H1 (cell line): ENCODE measurements at places on chromosomes 3 and 15. TPM values are rescaled to one million over a fixed set of nuclear protein-coding genes. Genes with fewer than 3 reads are reported as not detected.

DNA sequence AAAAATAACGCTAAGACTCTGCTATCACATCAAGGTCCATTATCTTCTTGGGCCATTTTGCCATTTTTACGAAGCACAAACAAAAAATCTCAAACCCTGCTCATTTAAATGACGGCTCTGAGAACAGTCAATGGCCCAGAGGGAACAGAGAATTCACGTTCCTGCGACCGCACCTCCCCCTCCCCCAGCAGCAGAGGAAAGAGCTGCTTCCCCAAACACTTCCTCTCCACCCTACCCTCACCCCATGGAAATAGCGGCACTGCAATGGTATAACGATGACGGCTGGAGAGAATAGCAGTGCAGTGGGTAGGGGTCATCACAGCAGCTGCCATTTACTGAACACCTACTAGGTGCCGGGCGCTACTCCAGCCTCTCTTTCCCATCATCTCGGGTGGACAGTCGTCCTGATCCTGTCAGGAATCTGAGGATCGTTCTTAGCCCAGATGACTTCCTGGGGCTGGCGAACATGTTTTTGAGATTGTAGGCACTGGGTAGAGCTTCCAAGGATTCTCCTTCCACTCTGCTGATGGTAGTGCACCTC lies 113.3 kb downstream of the IQSEC1 start:
- no peaks in the 10 kb centered on the region for H3K36me3 ChIP-seq
- no peak overlapping the region for H3K27ac ChIP-seq
- H3K4me3 ChIP-seq, result no peak overlapping the region
- no peaks in the 10 kb centered on the region for H3K27me3 ChIP-seq
- DNase-seq, result no peak

SLCO2A1 gene
- 1.1 TPM in 2 replicates for total RNA-seq

DNA sequence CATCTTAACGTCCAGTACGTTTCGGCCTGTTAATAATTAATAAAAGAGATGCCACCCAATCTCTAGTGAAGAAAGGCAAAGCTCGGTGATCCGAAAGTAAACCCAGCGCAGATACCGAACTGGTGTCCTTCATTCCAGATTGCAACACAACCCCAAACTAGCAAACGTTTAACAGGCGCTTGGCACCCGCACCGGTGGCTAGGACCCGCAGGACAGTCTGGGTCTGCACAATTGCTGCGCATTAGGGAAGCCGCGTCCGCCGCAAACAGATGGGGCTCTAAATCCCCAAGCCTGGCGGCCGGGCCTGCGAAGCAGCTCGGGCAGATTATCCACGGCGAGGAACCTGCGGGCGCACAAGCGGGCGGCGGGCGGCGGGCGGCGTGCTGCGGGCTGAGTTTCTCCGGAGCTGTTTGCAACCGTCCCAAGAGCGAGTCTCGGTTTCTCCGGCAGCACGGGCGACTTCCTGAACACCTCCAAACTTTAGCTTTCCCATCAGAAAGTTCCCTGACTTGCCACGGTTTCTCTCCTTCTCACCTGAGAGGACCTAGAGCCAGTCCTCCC lies 112.1 kb upstream of the ICE2 start:
- H3K36me3 ChIP-seq, result no peaks in the 10 kb centered on the region
- no peak overlapping the region for H3K27ac ChIP-seq
- no peak for DNase-seq

DNA sequence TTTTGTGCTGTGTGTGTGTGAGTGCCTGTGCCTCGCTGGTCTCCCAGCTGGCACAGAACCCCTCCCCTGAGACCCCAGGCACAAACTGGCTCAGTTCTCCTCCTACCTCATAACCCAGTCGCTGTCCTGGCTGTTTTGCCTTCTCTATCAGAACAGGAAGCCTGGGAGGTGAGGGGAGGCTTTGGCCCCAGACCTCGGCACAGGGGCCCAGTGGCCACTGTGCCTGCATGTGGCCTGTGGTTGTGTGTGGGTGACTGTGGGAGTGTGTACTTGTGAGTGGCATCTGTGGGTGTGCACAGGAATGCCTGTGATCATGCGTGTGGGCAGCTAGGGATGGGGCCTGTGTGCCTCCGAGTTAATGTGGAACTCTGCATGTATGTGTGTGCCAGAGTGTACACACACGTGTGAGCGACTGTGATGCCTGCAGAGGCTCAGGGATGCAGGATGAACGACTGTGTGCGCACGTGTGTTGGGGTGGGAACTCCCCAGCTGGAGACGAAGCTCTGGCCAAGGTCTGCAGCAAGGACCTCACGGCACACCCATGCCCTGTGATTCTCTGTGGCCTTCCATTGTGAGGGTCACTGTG lies 32.3 kb downstream of the PSTPIP1 start:
- H3K36me3 ChIP-seq, result no peaks in the 10 kb centered on the region
- H3K27me3 ChIP-seq, result peaks cover 7% of the 10 kb centered on the region
- H3K27ac ChIP-seq, result no peak overlapping the region
- DNase-seq, result no peak

DNA sequence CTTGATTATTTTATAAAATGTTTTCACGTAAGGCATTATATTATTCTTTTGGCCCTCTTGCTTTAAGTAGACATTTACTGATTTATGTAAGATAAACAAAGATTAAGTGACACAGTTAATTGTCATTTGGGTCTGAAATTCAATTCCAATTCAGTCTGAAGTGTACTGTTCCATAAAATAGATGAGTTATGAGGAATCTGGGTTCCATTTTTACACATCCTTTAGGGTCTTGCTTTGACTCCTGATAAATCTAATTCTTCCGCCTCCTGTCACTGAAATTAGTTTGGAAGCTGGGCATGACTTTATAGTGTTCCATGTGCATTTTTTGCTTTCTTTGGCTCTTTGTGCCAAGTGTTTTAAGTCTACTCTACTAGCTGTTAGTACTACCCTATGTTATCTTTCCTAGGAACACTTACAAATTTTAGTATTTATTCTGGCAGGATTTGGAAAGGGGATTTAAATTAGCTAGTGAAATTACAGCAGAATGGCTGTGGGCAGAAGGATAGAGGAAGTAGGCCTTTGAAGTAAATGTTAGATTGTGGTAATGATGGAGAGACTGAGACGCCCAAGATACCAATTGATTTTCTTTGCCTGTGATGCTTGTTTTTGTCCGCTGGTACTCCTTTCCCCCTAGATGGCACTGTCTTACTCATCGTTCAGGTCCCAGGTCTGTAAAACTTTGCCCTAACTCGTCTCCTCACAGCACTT lies 14.3 kb downstream of the ARL8B start:
- peaks cover 11% of the 10 kb centered on the region for H3K4me1 ChIP-seq
- H3K27ac ChIP-seq, result no peak overlapping the region
- no peaks in the 10 kb centered on the region; the same call in 1 of the 2 replicates for H3K36me3 ChIP-seq
- H3K4me3 ChIP-seq, result no peak overlapping the region
- no peaks in the 10 kb centered on the region for H3K27me3 ChIP-seq

DNA sequence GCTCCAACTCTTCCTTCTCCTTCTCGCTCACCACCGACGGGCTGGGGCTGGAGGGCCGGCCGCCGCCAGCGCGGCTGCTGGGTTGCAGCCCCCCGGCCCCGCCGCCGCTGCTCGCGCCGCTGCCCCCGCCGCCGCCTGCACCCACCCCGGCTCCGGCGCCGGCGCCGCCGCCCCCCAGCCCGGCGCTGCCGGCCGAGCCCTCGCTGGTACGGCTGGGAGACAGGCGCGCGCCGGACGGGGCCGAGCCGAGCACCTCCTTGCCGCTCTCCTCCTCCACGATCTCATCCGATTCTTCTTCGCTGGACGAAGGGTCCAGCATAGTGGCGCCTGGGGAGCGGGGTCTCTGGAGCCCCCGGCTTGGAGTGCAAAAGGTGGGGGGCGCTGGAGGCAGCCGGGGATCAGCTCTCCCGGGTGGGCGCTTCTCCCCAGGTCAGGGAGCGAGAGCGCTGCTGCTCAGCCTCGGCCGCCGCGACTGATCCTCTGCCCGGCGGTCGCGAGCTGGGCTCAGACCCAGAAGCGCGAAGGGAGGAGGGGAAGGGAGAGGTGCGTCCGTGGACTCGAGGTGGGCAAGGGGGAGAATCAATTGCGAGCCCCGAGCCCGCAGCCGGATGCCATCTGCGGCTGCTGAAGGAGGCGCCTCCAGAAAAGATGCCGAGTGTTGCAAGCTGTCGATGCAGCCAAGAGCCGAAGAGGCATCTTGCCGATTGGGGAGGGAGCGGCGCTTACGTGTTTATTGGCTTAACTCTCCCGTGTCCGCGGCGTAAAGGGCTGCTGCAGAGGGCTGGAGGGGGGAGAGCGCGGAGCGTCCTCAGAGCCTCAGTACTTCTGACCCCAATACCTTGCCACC lies at the start of gene CADPS:
CADPS (minus strand) TSS at position 706 of the 847 bp plus-strand sequence; CDS start at position 319, 387 bp downstream.
- peak within 1 kb of the TSS; percentile 35; the same call in 1 of the 2 replicates for H3K27ac ChIP-seq
- no peaks in the 10 kb centered on the region; the same call in 1 of the 2 replicates for H3K4me1 ChIP-seq
- H3K4me3 ChIP-seq, result peak within 1 kb of the TSS; percentile 80
- no peaks in the 10 kb centered on the region for H3K36me3 ChIP-seq
- H3K27me3 ChIP-seq, result no peaks in the 10 kb centered on the region

RIOX2 gene
- total RNA-seq, result 15.5 and 16.4 TPM in 2 replicates

DNA sequence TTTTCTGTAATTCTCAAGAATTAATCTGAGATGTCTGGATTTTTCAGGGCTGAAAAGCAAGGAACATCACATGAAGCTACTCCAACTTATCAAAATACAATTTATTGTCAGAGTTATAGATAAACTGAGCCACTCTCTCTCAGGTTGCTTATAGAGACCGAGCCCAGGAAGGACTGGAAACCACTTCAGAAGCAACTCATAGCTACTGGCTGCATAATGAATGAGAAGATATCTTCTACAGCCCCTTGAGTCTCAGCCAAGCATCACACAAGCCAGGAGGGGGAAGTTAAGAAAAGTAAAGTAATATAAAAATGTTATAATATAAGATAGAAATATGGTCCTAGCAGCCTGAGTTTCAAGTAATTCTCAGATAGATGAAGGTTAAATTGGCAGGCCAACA lies 186.0 kb downstream of the TNIK start:
- H3K36me3 ChIP-seq, result no peaks in the 10 kb centered on the region
- H3K27ac ChIP-seq, result no peak overlapping the region
- H3K4me3 ChIP-seq, result no peak overlapping the region
- no peaks in the 10 kb centered on the region; the same call in 1 of the 2 replicates for H3K4me1 ChIP-seq

GRCh38 chr3:171358881-171359198 lies 101.4 kb downstream of the TNIK start:
- H3K4me3 ChIP-seq, result no peak overlapping the region
- no peaks in the 10 kb centered on the region for H3K36me3 ChIP-seq
- H3K27ac ChIP-seq, result no peak overlapping the region
- DNase-seq, result no peak
- no peaks in the 10 kb centered on the region for H3K27me3 ChIP-seq

- H3K4me1 ChIP-seq, result no peaks in the 10 kb centered on the region
- no peaks in the 10 kb centered on the region for H3K36me3 ChIP-seq
- H3K27ac ChIP-seq, result no peak overlapping the region
- H3K27me3 ChIP-seq, result no peaks in the 10 kb centered on the region
- no peak for DNase-seq
- H3K4me3 ChIP-seq, result no peak overlapping the region
Observed at GRCh38 chr3:37492977-37493471, 318.6 kb upstream of the LRRFIP2 start.

DNA sequence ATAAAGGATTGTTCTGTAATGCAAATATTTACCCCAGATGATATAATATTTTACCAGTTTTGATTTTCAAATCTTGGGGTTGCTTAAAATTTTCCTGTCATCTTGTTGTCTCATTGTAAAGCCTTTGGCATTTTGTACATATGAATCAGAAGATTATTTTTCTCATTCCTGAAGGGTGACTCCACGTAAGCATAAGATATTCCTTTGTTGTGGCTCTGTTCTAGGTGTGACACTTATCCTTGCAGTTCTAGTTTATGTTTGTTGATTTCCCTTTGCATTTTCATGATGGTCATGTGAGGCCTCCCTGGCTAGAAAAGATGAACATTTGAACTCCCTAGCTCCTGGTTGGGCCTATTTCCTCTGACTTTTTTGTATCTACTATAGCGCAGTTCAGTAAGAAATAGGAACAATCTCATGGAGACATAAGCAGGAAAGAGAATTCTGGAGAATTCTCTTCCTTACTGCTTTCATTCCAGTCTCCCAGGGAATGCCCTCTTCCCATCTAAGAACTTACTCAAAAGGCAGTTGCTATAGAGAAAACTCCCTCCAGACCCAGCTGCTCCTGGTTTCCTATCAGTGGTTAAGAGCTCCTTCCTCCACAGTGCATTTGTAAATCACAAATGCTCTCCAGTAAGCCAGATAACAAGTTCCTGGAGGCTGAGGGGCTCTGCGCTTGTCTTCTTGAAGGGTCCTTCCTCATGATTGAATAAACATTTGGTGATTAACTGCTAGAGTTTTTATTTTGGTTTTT lies 124.7 kb downstream of the WNT5A start:
- H3K4me3 ChIP-seq, result no peak overlapping the region
- H3K36me3 ChIP-seq, result no peaks in the 10 kb centered on the region

DNA sequence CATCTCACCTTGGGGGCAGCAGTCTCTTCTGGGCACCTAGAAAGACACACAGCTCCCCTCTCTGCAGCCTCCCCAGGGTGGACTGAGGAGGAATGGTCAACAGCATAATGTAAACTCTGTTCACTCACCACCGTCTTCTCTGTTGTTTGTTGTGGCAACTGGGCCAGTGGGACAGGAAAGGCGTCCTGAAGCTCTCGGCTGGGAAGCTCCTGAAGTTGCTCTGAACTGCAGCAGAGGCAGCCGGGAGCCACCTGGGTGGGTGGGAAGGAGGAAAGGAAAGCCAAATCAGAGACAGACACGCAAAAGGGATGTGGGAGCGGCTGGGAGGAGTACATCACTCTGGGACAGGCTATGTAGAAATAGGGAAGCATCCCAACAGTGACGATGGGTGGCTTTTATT lies 52.7 kb downstream of the MYLK start:
- no peak overlapping the region for H3K4me3 ChIP-seq
- H3K27me3 ChIP-seq, result no peaks in the 10 kb centered on the region
- H3K27ac ChIP-seq, result no peak overlapping the region
- no peaks in the 10 kb centered on the region for H3K4me1 ChIP-seq
- no peak for DNase-seq
- no peaks in the 10 kb centered on the region for H3K36me3 ChIP-seq
